IPS DF 6.9 (cell line): ENCODE measurements at places on chromosomes 2 and 18.

- DNase-seq = no peak
Measured at GRCh38 chr18:9574473-9575115, 39.8 kb downstream of the PPP4R1 start.

DNA sequence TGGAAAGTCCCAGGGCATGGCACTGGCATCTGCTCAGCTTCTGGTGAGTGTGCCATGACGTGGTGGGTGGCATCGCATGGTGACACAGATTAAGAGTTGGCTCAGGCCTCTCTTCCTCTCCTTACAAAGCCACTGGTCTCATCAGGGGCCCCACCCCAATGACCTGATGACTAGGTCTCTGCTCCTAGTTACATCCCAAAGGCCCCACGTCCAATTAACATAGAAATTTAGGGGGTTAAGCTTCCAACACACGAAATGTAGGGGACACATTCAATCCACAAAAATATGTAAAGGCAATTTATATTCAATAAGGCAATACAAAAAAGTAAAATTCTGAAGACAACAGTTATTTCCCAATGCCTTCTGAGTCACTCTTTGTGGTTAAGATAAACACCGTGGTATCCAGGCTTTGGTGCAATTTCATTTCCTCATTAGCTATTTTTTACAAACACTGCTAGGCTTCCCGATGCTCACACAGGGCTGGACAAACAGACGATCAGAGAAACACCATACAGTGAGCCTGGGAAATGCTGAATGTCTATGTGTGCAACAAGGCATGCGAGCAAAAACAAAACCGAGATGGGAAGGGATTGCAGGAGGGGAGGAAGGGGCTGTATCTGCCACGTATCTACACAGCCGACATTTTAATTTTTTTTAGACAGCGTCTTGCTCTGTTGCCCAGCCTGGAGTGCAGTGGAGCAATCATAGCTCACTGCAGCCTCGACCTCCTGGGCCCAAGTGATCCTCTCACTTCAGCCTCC lies 67.2 kb downstream of the MBP start:
- no peak for DNase-seq

DNA sequence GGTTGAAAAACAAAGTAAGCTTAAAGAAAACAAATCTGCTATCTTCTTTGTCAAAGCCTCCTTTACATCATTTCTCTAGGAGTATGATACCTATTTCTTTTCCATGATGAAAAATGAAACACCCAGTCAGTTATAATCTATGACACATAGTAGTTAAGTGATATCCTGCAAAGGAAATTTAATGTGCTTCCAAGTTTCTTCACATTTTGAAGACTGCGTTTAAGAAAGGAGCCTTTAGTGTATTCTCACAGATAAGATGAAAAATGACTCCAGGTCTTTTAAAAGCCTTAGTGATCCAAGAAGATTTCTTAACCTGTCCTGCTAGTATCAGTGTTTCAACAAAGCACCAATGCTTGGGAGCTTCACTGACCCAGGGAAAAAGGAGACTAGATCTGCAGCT lies 356.7 kb downstream of the CCDC85A start:
- no peak for DNase-seq

- DNase-seq = no peak
Measured at GRCh38 chr18:29160170-29160569, 983.2 kb upstream of the CDH2 start.

DNA sequence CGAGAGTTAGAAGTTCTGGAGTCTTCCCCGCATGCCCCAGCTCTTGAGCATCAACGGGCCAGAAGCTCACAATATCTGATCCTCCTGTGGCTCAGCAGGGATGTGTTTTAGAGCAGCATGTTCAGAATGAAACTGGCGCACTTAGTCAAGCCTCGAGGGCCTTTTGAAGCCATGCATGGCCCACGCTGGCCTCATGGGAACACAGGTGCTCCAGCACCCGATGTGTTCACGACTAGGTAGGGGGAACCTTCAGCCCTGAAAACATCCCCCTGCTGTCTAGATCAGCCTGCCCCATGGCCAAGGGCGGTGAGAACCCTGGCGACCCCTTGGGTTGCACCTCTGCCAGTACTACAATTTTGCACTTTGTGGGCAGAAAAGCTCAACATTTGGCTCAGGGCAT lies 32.8 kb downstream of the MSH6 start:
- no peak for DNase-seq

- no peak for DNase-seq
Measured at GRCh38 chr2:104944495-104944894, 90.6 kb downstream of the POU3F3 start.

DNA sequence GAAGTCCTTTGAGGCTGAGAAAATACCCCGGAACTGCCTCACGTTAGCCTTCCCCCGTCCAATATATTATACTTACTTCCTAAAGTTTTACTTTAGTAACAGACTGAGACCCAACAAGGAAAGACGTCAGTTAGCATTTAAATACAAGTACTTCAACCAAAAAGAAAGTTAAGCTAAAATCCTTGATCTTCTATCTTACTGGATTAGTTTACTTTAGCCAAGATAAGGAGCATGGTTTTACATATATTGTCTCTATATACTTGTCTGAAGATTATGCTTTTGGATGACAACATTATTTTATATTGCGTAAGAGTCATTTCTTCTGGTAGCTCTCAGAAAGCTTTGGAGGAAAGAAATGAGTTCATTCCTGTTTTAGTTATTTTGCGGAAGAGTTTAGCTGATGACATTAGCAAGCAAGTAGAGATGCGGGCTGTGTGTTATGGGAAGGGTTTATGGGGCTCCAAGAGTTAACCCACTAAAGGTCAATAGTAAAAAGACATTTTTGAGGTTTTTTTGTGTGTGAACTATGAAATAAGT lies 532.9 kb downstream of the ZNF516 start:
- DNase-seq = no peak
